ENCODE measurements at places on chromosomes 7 and 10.

- DNase-seq: no peak
These were observed 38.8 kb downstream of the PRPS1L1 start for GRCh38 chr7:17988858-17989257.

GRCh38 chr10:78975926-78976325 lies 92.8 kb upstream of the ZMIZ1 start:
- DNase-seq: no peak

- DNase-seq: no peak
These were observed 154.3 kb downstream of the ZNF365 start for GRCh38 chr10:62528441-62528840.

GRCh38 chr10:30029164-30029871 lies 30.1 kb downstream of the JCAD start:
- DNase-seq: no peak

DNA sequence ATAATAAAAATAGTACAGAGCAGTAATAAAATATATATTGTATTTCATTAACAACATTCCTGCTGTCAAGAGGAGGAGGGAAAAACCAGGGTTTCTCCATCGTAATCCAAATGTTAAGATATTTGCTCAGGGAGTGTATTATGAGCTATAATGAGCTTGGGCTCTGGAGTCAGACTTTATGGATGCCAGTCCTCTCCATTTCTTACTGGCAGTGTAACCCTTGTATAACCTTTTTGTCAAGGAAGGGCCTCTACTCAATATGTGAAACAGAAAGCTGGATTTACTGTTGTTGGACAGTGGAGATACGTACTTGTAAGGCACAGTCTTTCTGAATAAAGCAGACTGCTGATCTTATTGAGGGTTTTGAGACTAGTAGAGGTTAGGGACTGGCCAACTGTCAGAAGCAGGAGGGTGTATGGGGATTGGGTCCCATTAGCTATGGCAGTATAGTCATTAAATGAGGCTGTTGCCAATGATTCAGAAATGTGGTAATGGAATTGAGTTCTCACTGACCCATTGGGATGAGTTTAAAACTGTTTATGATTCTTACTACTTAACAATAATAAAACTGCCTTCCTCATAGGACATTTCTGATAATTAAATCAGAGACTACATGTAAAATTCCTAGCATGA lies 56.5 kb downstream of the ZNF277 start:
- DNase-seq: no peak

GRCh38 chr10:101238732-101239105 lies 9.5 kb upstream of the LBX1 start:
- DNase-seq: no peak

- DNase-seq: no peak
These were observed 46.9 kb upstream of the SFMBT2 start for GRCh38 chr10:7457478-7458316.

DNA sequence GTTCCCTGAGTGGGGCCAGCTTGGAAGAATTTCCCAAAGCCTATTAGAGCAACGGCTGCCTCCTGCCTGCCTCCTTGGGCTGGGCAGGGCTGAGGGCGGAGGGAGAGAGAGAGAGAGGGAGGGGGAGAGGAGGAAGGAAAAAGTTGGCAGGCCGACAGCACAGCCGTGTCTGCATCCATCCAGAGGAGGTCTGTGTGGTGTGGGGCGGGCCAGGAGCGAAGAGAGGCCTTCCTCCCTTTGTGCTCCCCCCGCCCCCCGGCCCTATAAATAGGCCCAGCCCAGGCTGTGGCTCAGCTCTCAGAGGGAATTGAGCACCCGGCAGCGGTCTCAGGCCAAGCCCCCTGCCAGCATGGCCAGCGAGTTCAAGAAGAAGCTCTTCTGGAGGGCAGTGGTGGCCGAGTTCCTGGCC lies at the start of gene AQP1:
Gene AQP1 (plus strand): TSS at position 293 of the 409 bp plus-strand sequence. CDS start 57 bp downstream, at position 350.
- peak; percentile 63 for DNase-seq

- DNase-seq: peak; percentile 23
These were observed 4.3 kb downstream of the EN2 start for GRCh38 chr7:155462163-155462735.

GRCh38 chr10:58701405-58702135 lies 188.9 kb downstream of the BICC1 start:
- no peak for DNase-seq
